ENCODE measurements at places on chromosomes 1 and 21. TPM values are rescaled to one million over a fixed set of nuclear protein-coding genes. Genes with fewer than 3 reads are reported as not detected.

DNALI1 gene
- not detected for total RNA-seq

GJB4 gene
- total RNA-seq, result not detected

NBL1 gene
- total RNA-seq, result 0.74 TPM

TMEM269 gene
- 0.47 TPM for total RNA-seq

BMP8A gene
- 0.25 TPM for total RNA-seq

UBE2U gene
- not detected for total RNA-seq

PLPPR5 gene
- not detected for total RNA-seq

TEKT2 gene
- not detected for total RNA-seq

CITED4 gene
- 3.2 TPM for total RNA-seq

Measured in B cell (primary cell).